ENCODE measurements at places on chromosomes 11 and 22.
A peak's percentile ranks its signal among the peaks of the same experiment; 100 is the strongest.

GRCh38 chr22:44592126-44592823, 94.2 kb upstream of the RTL6 start:
- DNase-seq, result no peak

- DNase-seq, result no peak
These were observed 38.9 kb upstream of the CLMP start for GRCh38 chr11:123233975-123234334.

DNA sequence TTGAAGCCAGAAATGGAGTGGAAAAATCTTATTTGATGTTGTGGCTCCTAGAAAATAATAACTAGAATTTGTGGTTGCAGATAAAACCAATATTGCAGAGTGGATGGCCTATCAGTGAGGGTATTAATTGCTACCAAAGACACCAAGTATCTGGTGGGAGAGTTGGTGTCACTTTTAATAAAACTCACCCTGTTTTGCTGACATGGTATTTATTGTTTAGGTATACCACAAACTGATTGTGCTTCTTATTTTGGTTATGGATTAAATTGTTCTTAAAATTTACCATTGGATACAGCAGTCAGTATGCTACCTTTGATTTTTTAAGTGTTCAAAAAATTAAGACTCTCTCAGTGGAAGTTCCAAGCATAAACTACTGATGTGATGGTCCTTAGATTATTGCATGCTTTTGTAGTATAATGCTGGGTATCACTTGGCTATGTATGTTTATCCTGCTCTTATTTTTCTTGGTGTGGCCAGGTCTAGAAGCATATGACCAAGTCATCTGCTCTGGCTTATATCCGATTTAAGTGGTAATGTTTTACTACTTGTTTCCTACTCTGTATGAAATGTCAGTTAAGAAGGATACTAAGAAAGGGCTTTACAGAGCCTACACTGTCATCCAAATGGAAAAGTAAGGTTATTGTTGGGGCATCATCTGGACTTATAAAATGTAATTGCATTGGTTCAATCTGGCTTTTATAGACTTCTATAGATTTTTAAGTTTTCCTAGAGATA, 101.6 kb downstream of the ARHGAP42 start:
- DNase-seq, result no peak

- peak; percentile 21 for DNase-seq
These were observed 18.1 kb downstream of the POLA2 start for GRCh38 chr11:65279741-65280440.

DNA sequence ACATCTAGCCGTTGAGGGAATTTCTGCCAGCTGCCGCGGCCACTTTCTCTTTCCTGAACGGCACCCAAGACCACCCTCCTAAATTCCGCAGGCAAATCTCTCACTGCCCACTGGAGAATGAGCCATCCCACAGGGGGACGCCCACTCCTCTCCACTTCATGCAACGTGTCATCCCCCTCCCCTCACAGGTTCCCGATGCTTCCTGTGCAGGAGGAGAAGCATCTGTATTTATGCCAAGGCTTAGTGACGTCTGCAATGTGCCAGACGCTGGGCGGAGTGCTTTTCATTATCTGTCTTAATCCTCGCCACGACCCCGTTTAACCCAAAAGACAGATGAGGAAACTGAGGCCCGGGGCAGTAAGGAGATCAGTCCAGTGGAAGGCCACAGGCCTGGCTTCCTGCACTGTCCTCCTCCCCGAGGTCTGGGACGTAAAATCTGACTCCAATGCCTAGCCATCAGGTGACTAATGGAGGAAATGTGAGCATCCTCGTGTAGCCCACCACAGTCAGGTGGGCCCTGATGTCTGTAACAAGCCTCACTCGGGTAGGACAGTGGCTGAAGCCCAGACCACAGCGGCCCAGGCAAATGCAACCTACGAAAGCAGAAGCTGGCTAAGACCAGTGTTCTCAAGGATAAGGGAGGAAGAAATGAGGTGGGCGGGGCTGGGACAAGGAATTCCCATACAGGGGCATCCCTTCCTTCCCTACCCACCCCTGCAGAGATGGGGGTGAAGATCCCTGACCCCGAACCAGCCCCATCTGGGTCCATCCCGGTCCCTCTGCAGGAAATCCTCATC, 23.1 kb downstream of the MN1 start:
- DNase-seq, result no peak

DNA sequence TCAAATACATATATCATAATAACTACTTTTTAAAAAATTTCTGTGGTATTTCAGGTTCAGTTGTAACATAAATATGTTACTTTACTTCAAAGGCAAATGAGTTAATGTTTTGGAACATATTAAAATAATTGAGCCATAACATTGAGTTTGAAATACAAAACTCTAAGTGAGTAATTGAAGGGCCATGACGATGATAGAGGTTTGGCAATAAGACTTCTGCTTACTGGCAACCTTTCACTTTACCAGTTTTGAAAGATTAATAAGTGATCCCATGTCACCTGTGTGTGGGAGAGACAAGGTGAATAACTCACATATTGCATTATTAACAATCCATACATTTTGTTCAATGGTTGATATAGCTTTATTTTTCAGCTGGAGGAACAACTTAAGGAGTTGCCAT, 144.4 kb downstream of the GRIA4 start:
- no peak for DNase-seq

DNA sequence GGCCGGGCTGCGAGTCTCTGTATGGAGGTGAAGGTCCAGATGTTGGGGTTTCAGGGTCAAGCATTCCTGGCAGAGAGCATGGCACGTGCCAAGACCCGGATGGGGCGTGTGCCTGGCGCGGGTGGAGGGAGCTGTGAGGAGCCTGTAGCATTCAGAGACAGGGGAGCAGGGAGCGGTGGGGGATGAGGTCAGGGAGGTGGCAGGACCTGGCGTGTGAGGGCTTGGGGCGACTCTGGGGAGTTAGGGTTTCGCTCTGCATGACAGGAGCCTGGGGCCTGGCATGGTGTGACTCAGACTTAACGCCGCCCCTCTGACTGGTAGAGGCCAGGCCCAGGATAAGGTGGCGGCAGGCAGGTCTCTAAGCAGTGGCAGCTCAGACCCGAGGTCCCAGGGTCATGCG, 103.0 kb downstream of the KCNQ1 start:
- no peak for DNase-seq

- no peak for DNase-seq
These were observed 299.7 kb upstream of the ANO3 start for GRCh38 chr11:26032241-26032640.

GRCh38 chr11:65066805-65067291, 8.5 kb upstream of the NAALADL1 start:
- DNase-seq, result no peak

GRCh38 chr11:32527261-32528175, 56.1 kb upstream of the EIF3M start:
- DNase-seq, result no peak

DNA sequence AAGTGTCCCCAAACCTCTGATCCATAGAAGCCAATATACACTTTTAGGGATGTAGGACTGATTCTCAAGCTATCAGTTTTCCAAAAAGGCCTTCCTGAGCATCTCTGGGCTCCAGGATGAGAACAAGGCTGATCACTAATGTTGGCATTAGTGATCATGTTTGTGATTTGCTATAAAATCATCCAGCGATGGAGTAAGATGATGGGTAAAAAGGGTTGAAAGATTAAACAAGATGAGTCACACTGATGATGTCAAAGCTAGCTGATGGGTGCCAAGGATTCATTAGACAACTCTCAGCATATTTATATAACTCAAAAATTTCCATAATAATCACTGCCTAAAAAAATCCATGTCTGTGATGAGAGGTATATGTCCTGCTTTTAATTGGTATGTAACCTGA, 42.8 kb downstream of the ZNF280B start:
- DNase-seq, result no peak

- DNase-seq, result no peak
These were observed 72.9 kb upstream of the ANO1 start for GRCh38 chr11:70005107-70005818.

DNA sequence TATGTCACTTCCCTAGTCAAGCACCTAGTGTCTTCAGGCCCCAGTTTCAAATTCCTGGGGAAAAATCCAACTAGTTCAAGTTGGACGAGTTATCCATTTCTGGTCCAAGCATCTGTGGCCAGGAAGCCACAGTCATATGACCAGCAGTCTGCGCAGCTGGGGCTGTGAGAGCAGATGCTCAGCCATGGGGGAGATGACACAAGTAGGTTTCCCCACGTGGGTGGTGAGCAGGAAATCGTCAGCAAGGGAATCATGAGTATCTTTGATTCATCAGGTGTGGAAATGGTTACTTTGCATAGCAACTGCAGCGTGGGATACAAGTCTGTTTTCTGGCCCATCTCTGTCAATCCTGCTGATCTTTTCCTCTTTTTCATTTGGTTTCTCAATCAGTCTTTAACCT, 185.3 kb downstream of the C11orf91 start:
- DNase-seq, result no peak

DNA sequence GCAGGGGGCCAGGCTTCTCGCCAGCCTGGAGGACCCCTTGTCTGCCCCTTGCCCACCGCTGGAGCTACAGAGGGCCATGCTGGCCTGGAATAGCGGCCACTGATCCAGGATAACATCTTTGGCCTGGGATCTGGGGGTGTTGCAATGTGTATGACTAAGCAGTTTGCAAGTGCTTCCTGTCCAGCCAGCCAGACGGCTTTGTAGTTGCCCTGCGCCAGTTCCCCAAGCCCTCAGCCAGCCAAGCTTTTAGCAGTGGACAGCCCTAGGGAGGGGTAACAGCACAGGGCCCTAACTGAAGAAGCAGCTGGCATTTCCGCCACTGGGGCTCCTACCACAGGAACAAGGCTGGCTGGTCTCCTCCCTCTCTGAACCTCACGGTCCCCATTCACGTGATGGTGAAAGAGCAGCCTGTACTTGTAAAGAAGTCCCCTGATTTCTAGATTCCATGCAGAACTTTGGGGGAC, 32.1 kb downstream of the UQCR10 start:
- no peak for DNase-seq

DNA sequence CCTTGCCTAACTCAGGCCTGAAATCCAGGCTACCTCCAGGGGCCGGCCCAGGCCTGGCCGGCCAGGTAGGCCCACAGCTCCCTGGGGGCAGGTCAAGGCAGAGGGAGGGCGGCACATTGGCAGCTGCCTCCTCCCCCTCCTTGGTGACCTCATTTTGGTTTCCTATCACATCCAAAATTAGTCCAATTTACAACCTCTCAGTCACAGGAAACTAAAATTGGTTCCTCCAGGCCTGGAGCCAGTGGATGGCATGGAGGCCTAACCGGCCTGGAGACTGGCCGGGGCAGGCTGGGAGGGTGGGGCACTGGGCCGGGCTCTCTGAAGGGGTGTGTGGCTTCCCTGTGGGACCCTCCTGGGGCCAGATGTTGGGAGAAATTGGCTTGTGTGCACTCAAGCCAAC, 35.9 kb downstream of the LRRC10B start:
- no peak for DNase-seq

DNA sequence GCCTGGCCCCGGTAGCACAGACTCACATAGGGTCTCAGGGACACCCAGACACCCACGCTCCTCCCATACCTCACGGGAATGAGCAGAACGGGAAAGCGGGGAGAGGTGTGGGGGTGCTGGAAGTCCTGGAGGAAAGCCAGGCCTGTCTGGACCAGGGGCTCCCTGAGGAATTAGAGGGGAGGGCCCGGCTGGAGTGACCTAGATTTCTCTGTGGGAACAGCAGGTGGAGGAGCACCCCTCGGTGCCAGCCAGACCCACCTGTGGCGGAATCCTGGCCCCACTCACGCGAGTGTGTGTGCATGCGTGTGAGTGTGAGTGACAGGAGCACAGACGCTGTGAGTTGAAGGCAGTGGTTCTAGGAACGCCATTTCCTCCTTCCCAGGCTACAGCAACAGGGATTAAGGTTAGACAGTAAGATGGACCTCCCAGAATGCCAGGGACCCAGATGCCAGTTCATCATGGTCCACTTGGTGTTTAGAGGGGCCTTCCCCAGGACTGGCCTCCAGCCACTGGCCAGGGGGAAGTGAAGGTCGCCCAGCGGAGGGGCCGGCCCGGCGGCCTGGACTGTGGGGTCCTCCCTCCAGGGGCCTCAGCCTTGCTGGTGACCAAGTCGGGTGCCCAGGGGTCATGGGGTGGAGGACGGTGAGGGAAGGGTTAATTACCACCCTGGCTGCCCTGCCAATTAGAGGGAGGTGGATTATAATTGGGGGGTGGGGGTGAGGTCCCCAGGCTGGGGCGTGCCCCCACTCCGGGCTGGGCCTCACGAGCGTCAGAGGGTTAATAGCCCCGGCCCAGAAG, 1.0 kb downstream of the PKP3 start:
- no peak for DNase-seq

- DNase-seq, result no peak
These were observed 12.3 kb downstream of the TMEM132A start for GRCh38 chr11:60936467-60937143.

GRCh38 chr22:46551321-46551720, 13.9 kb upstream of the CELSR1 start:
- no peak for DNase-seq

- DNase-seq, result no peak
These were observed 6.6 kb upstream of the APOL2 start for GRCh38 chr22:36245805-36246356.

- no peak for DNase-seq
These were observed 14.3 kb downstream of the MTFP1 start for GRCh38 chr22:30439836-30440235.

DNA sequence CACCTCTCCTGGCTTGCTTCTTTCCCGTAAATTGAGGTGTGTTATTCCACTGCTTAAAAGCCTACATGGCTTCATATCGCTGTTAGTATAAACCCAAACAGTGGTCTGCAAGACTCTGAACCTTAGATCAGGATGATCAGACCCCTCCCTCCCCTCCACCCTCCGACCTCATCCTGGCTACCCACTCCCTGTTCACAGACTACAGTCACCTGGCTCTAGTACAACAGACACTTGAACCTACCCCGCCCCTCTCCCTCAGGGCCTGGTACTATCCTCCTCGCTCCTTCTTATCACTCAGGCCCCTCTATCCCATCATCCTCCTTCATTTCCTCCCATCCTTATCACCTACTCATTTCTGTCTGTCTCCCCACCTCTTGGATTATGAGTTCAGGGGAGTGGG, 20.1 kb downstream of the PTPRJ start:
- DNase-seq, result no peak

- no peak for DNase-seq
These were observed 359.5 kb downstream of the INSC start for GRCh38 chr11:15473954-15474837.
